ENCODE measurements at places on chromosomes 5 and 9.

- DNase-seq: no peak
Measured at GRCh38 chr5:93294199-93294598, 286.8 kb downstream of the NR2F1-AS1 start.

GRCh38 chr9:97386265-97386633, 25.6 kb upstream of the TDRD7 start:
- no peak for DNase-seq

GRCh38 chr5:72559866-72560766, 52.9 kb upstream of the ZNF366 start:
- peak; percentile 50 for DNase-seq

DNA sequence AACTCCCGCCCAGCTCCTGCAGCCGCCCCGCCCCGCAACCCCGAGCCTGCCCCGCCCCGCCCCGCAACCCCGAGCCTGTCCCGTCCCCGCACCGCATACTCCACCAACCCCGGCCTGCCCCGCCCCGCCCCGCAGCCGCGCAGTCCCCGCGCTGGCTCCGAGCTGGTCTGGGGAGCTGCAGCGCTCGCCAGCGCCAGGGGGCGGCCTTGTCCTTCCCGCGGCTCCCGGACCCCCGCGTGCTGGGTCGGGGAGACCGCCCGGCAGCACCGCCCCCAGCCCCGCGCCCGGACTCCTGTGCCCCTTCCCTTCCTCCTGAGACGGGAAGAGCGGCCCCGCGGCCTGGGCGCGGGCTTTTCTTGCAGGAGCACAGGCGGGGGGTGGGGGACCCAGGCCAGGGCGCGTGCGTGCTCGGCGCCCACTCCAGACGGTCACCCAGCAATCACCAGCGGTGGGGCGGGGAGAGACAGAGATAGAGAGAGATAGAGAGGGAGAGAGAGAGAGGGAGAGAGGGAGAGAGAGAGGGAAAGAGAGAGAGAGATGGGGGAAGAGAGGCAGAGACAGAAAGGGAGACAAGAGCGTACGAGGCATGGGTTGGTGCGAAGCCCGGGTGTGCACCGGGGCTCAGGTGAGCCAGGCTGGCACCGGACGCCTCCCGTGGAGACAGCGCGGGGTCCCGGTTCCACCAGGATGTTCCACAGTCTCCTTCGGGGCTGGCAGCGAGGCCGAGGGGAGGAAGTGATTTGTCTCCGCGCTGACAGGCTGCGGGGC, 14.7 kb upstream of the TMEM250 start:
- peak; percentile 54 for DNase-seq

GRCh38 chr5:143716881-143717280, 95.1 kb upstream of the HMHB1 start:
- no peak for DNase-seq

GRCh38 chr9:98964201-98964600, 20.5 kb downstream of the COL15A1 start:
- DNase-seq: no peak

- no peak for DNase-seq
Measured at GRCh38 chr5:96871686-96872085, 4.6 kb upstream of the ERAP2 start.

DNA sequence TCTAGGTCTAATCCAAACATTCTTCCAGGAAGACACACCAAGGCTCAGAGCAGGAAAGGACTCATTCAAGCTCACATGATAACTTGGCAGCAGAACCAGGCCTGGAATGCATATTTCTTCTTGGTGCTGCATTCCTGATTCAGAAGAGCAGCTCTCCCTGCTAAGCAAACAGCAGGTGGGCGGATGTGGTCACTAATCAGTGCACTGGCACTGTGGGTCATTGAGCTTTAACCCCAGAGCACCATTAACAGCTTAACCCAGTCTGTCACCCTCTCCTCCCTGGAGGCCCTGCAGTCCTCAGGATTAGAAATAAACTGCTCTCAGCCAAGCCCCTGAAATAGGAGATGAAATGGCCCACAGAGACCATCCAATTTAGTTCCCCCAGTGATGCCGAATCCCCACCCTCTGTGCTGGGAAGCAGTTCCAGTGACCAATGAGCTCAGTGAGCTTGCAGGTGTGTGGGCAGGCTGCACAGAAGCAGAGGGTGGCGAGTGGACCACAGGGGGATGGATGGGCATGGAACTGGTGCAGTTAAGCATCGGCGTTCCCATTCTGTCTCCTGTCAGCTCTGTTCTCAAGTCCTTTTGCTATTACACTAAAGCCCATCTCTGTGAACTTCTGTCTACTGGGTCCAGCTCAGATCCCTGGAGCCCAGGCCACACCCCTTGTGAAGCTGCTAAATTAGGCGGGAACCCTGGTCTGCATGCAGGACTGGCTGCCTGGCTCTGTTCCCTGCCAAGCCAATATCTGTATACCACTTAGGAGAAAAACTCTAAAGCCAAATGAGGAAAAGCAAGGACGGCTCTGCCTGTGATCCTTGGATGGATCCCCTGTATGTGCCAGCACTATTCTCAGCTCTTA, 16.6 kb upstream of the MEGF9 start:
- DNase-seq: peak; percentile 95
